Retina (tissue), 1 donor: ENCODE measurements at places on chromosomes 5 and 9.

DNA sequence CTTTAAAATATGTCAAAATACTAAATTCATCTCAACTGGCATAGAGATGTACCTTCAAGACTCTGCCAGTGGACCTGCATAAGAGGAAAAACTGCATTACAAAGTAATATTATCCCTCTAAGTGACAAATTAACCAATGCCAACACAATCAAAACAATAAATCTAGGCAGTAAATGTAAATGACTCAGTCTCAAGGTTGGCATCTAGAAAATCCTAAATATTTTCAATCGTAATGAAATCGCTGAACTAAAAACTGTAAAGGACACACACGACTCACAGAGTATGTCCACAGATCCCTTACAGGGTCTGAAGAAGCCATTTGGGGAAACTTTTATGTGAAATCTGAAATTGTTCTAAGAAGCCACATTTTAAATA lies 31.2 kb downstream of the ERMP1 start:
- DNase-seq: no peak

- no peak for DNase-seq
These were observed 19.0 kb downstream of the ACTL7B start for GRCh38 chr9:108836781-108837180.

DNA sequence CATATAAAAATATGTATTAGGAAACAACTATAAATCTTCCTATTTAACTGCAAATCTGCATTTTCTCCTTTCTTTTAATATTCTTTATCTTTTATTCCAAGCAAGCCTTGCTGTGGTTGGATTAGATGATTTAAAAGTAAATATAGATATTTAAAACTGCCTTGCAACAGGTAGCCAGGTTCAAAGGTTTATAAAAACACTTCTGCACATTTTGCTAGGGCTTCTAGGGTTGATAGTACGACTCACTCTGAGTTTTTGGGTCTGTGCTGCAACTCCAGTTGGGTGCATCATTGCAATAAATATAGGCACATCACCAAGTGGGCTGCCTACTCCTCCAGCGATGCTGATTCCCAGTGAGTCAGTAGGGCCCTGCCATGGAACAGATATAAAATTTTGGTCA lies 167.7 kb downstream of the MPDZ start:
- no peak for DNase-seq

DNA sequence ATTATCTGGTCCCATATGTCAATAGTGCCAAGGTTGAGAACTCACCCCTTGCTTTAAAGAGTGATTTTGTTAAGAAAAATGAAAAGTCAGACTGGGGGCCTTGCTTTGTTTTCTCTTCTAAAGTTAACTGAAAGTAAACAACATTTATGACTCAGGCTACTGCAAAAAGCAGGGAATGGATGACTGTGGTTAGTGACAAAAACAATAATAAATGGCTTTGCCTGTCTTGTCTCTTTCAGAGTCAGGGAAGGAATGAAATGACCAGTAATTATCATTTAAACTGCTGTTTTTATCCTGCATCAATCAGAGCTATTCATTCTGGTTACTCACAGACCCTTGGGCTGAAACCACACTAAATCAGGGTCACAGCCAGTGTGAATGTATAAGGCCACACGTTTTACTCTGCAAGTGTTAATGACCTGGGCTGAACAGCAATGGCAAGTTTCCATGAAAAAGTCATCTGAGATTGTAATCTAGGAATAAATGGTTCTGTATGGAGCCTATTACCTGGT lies 112.2 kb downstream of the ZNF608 start:
- DNase-seq: no peak

GRCh38 chr9:73029346-73029745 lies 76.5 kb upstream of the ALDH1A1 start:
- no peak for DNase-seq

- DNase-seq: no peak
These were observed 862 bp upstream of the NDUFB6 start for GRCh38 chr9:32573821-32574220.

DNA sequence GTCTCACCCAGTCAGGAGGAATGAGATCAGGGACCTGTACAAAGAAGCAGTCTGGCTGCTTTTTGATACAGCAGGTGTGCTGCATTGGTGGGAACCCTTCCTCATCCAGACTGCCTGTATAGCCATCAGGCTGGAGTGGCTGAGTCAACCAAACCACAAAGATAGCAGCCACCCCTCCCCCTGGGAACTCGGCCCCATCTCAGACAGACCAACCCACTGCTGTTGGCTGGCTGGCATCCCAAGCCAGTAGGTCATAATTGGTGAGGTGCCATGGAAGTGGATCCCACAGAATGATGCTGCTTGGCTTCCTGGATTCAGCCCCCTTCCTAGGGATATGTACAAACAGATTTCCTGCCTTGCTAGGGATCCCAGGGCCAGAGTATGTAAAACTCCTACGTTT lies 60.9 kb downstream of the YTHDC2 start:
- no peak for DNase-seq

DNA sequence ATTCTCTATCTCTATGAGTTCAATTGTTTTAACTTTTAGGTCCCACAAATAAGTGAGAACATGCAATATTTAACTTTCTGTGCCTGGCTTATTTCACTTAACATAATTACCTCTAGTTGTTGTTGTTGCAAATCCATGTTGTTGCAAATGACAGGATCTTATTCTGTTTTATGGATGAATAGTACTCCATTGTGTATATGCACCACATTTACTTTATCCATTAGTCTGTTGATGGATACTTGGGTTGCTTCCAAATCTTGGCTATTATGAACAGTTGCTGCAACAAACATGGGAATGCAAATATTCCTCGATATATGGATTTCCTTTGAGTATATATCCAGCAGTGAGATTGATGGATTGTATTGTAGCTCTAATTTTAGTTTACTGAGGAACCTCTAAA lies 36.3 kb downstream of the MEGF9 start:
- no peak for DNase-seq

DNA sequence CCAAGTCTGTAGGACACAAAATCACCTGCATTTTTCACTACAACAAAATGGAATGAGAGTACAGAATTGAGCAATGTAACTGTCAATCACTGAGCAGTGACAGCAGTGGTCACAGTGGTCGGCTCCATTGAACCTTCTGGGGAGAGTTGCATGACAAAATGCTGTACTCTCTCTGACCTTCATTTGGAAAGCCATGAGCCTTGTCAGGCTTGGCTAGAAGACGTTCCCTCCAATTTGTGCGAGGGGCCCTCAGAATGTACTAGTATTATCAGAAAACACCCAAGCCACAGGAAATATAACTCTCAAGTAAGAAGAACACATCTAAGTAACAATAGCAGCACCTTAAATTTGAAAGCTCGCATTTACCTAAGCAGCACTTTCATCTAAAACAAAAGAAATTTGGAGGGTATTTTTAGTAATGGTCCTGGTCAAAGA lies 425.6 kb upstream of the MEF2C start:
- no peak for DNase-seq

- DNase-seq: no peak
These were observed 61.4 kb upstream of the TRIO start for GRCh38 chr5:14081791-14082190.

DNA sequence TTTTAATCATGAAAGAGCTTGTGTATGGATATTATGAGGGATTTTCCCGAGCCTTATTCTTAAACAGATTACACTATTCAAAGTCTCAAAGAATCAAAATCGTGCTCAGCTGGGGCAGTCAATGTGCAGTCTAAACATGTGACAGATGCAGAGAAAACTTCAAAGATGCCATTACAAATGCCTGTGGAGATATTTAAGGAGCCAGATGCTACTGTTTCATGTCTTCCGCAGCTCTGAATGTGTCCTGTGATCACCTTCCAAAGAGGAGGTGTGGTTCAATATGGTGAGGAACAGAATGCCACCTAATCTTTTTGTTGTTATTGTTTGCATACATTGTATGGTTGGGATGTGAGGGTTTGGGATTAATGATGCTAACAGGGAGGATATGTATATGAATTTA lies 593.3 kb upstream of the ARRDC3 start:
- no peak for DNase-seq

DNA sequence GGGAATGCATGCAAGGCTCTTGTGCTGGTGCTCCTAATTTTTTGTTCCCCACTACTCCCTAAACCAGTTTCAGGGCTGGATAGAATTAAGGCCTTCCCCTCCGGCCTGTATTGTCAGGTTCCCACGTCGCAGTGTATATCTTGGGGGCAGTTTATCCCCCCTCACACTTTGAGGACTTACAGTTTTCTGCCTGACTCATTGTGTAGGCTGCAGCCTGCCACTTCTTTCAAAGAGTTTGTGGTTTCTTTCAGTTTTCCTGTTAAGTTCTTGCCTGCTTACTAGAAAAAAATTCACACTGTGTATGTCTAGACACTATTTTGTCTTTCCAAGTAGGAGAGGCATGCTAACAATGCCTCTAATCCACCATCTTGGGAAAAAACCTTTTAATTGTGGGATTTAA lies 28.4 kb upstream of the BTNL3 start:
- no peak for DNase-seq

DNA sequence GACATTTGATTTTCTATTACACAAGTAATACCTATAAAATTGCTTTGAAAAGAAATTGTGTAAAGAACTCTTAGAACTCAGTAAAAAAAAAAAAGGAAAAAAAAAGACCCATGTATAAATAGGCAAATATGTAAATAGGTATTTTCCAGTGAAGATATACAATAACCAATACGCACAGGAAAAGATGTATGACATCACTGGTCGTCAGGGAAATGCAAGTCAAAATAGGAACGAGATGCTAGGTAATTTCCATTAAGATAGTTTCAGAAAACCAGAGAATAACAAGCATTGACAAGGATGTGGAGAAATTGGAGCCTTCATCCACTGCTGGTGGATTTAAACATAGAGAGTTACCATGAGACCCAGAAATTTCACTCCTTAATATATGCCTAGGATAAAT lies 708.8 kb downstream of the MTRR start:
- no peak for DNase-seq

DNA sequence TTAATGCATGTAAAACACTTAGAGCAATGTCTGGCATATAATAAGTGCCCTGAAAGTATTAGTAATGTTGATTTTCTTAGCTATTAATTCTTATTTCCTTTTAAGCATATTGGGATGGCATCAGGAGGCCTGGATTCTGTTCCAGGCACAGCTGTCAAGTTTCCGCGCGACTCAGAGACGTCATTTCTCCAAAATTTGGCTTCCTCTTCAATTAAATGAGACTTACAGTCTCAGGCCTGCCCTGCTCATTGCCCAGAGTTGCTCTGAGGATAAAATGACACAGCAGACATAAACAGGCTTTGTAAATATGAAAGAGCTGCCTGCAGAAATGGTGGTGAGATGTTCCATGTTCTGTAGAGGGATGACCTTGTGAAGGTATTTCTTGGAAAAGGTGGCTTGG lies 159.8 kb upstream of the GLRA1 start:
- DNase-seq: no peak

DNA sequence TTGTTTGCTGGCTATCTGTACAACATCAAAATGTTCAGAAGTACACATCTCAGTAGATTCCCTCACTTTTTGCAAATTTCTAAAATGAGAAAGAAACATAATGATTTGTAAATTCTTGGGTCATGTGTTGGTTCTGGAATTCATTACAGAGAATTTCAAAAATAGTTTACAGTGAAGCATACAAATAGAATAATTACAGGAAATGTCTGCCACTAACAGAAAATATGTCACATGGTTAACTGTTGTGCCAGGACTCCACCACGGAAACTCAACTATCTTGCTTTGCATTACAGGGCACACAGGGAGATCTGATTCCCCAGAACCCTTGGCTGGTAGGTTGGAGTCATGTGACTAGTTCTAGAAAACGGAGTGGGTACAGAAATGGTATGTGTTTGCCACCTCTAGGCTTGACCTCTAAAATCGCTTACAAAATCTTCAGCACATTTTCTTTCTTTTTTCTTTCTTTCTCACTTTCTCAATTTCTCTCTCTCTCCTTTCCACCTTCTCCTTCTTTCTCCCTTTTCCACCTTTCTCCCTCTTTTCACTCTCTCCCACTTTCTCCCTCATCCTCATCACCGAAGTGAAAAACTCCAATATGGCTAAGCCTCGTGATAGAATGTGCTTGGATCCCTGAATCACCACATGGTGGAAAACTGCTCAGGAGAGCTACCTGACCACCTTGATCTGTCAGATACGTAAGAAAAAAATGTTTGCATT lies 32.4 kb downstream of the RASEF start:
- no peak for DNase-seq

DNA sequence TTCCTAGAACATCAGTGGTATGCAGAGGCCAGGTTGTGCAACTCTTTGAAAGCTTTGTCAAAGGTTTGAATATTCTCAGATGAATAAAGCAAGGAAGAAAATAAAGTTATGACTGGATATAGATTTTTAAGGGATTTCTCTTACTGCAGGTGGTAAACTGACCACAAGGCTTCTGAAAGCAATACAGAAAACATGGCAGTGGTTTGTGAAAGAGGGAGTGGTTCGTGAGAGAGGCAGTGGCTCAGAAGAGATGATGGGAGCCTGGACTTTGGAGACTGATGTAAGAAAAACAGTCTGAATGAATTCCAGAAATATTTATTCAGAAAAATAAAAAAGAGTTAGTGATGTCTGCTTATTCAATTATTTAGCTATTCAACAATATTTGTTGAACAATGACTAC lies 380.4 kb upstream of the CTNND2 start:
- DNase-seq: no peak

DNA sequence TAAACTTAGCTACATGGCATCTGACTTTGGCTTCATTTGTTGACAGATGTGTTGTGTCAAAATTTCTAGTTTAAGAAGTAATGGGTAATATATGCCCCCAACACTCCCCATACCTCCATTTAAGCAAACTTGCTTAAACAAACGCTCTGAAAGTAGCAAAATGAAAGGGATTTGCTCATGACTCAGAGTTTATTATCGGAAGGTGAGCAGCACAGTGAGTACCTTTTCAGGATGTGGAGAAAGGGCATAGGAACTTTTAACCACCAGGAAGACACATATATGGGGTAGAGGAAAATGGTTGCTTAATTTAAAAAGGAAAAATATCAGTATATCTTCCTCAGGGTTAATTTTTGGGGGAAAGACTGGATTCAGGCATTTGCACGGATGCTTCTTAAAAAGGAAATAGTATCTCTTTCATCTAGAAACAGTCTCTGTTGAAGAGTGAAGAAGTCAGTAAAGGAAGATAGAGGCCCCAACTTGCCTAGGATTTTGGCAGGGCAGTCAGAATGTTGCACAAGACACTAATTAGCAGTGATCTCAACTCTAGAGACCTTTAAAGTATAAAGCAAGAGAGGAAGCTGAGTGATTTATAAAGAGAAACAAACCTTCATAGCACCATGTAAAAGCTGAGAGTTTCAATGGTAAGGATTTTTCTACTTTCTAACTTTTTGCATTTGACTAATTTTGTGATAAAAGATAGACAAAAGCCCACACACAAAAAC lies 155.1 kb downstream of the TRIO start:
- DNase-seq: no peak

DNA sequence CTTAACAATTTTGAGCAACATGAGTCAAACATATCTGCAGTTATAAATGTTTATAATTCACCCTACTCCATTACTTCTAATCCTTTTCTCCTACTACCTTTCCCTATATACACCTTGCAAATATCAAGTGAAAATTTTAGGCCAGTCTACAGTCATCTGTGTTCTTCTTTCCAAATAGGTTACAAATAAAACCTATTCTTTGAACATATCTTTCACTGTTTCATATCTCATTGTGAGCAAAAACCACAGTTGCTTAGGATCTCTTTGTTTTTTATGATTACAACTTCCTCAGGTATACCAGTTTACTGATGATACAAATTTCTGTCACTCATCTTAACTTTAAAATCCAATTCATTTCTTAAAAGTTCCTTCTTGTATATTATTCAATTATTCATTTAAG lies 34.4 kb downstream of the RFX3 start:
- DNase-seq: no peak

- DNase-seq: no peak
These were observed 71.3 kb downstream of the INSL6 start for GRCh38 chr9:5113994-5114748.
